ENCODE measurements at places on chromosomes 6 and 20.

DNA sequence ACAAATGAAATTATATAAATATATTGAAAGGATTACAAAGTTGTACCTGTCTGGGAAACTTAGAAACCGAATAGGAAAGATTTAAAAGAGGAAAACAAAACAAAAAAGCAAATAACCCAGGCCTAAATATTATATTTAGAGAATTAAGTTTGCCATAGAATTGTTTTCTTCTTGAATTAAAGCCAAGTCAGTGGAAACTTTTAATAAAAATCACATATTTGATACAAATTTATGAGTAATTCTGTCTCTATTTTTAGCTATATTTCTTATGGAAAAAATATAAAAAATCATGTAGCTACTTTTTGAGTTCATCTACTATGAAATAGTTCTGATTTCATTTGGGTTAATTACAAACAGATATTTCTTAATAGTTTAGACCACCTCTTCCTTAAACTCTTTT, 470.2 kb upstream of the HSF2 start:
- no peak for DNase-seq

- DNase-seq, result no peak
These were observed 186.4 kb downstream of the LRFN2 start for GRCh38 chr6:40400738-40401137.

DNA sequence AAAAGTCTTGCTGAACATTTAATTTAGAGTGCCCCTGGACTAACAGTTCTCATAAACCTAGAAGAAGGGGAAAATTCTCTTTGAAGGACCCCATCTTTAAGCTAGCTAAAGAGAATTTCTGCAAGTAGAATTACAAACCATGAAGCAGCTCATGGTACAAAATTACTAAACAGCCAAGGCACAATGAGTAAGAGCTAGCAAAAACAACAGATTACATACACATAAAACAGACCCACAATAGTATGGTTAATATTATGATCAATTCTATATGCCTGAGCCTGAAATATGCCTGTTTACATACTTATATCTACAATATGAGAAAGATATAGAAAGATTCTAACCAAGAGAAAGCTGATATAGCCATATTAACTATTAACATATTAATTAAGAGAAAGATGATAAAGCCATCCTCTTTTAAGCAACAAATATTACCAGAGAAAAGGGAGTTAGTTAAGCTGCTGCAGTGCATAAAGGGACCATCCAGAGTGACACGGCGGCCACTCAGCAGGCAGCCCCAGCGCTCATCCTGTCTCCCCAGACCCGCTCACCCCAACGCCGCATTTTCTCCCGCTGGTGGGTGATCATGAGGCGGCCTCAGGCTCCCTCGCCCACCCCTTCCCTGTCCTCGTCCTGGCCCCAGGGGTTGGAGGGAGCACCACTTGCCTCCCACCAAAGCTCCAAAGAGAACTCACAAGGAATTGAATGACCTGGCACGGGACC, 98.4 kb upstream of the CARMIL1 start:
- DNase-seq, result no peak

DNA sequence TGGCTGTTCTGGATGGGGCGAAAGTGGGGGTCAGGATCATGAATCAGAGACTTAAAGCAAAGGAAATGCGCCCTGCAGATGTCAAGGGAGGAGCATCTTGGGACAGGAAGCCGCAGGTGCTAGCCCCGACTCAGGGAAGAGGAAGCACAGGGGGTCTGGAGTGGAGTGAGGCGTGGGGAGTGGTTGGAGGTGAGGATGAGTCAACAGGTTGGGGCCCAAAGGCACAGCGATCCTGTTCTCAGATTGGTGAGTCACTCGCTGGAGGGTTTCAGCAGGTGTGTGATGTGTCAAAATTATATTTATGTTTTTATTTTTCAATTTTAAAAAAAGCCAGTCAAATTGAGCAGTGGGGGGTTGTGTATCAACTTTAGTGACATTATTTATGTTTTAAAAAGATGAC, 19.0 kb downstream of the PACSIN1 start:
- DNase-seq, result no peak

DNA sequence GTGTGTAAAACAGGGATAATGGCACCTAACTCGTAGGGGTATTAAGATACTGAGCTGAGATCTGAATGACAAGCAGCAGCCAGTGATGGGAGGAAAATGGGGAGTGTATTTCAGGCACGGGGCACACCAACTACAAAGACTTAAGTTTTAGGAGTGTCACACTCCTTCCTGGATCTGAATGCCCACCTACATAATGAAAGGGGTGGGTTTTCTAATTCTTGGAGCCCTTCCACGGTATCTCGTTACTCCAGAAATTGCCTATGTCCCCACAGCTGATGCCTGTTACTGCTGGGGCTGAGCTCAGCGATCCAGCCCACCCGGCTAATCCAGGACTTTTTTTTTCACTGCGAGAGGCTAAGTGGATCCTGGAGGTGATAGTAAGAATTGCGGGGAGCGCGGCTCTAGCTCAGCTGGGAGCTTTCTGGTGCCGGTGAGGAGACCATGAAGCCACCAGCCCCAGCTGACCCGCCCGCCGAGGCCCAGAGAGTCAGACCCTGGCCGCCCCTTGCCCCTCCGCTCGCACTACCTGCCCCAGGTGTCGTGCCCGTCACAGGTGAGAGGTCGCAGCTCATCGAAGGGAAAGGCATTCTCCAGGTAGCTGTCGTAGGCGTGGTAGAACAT, 727 bp downstream of the EDEM2 start:
- DNase-seq, result peak; percentile 59

DNA sequence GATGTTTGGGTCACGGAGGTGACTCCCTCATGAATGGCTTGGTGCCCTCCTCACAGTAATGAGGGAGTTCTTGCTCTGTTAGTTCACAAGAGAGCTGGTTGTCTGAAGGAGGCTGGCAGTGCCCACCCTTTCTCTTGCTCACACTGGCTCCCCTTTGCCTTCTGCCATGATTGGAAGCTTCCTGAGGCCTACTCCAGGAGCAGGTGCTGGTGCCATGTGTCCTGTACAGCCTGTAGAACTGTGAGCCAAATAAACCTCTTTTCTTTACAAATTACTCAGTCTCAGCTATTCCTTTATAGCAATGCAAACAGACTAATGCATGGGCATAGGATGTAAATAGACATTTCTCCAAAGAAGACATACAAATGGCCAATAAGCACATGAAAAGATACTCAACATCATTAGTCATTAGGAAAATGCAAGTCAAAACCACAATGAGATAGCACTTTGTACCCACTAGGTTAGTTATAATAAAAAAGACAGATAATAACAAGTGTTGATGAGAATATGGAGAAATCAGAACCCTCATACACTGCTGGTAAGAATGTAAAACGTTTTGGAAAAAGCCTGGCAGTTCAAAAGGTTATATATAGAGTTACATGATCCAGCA, 17.7 kb downstream of the C20orf203 start:
- DNase-seq, result no peak

DNA sequence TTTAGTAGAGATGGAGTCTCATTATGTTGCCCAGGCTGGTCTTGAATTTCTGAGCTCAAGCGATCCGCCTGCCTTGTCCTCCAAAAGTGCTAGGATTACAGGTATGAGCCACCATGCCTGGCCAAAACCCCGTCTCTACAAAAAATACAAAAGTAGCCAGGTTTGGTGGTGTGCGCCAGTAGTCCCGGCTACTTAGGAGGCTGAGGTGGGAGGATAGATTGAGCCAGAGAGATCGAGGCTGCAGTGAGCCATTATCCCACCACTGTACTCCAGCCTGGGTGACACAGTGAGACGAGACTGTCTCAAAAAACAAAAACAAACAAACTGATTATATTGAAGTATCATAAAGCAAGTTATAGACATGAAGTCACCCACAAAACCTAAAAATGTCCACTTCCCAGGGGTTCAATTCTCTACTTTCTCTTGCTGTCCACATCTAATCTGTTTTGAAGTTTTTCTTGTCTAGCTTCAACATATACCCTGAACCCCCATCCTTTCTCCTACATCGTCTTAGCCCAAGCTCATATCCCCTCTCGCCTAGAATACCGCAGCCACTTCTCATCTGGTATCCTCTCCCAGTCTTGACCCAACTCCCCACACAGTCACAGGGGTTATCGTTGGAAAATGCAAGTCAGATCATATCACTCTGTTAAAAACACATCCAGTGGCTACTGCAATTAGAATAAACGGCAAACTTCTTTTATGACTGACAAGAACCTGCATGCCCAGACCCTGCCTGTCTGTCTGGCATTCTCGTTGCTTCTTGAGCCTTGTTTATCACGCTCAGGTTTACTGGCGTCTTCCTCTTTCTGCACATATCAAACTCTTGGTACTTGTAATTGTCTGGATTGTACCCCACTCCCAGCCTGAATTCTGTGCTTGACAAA, 20.1 kb upstream of the NCOA3 start:
- DNase-seq, result no peak

GRCh38 chr20:11553603-11554002, 364.1 kb upstream of the BTBD3 start:
- peak; percentile 25 for DNase-seq

DNA sequence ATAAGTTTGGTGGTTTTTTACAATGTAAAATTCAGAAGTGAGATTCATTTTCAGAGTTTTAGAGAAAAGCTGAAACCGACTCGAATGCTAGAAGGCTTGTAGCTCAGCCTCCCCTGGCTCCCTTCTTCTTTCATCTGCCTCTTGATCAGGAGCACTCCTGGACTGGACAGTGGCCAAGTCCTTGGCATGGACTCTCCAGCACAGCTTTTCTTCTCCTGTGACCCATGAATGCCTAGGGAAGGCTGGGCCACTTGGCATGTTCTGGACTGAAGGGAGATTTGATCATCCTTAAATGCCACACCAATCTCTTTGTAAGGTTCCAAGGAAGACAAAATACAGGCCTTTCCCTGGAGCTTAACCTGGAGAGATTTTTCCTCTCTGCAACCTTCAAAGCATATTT, 384.0 kb upstream of the SASH1 start:
- DNase-seq, result no peak

DNA sequence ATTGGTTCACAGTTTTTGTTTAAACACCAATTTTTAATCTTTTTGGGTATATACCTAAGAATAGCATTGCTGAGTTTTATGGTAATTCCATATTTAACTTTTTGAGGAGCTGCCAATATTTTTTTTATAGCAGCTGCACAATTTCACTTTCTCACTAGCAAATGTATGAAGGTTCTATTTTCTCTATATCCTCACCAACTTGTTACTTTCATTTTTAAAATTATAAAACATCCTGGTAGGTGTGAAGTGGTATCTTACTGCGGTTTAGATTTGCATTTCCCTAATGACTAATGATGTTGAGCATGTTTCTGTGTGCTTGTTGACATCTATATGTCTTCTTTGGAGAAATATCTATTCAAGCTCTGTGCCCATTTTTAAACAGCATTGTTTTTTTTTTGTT, 452.1 kb downstream of the GRIK2 start:
- no peak for DNase-seq

DNA sequence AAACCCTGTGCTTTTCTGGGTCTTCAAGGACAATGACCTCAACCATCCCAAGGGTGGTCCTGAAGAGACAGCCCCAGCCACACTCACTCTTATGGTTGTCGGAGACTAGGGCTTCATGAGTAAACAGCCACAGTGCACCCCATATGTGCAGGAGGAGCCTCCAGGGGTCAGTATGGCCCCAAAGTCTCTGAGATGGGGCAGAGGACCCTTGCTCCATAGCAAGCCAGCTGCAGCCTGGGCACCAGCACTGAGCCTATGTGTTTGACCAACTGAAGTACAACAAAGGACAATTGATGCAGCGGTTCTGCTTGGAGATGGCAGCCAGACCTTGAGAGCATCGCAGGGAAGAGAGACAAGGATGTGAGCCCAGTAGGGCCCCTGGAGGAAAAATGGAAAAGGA, 112.2 kb downstream of the LRFN2 start:
- DNase-seq, result no peak

DNA sequence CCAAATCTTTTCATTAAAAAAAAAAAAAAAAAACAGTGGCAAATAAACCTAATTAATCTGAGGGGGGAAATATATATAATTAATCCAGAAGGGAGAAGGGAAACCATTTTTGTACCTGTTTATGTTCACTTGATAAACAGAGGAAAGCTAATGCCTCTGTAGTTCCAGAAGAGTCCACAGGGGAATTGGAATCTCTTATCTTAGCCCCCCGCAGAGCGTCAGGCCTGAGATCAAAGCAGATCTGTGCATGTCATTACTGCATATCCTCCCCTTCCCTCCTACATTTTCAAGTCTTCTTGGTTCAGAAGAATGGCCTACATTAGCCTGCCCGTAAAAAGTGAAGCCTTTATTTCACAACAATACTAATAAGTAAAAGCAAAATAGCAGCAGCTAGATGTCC, 157.2 kb downstream of the PTPRT start:
- no peak for DNase-seq

- DNase-seq, result peak; percentile 47
These were observed 234.2 kb upstream of the ECI2 start for GRCh38 chr6:4369616-4370015.

GRCh38 chr6:164200071-164200470, 785.6 kb downstream of the QKI start:
- DNase-seq, result peak; percentile 11

GRCh38 chr6:7624796-7625710, 35.1 kb downstream of the SNRNP48 start:
- DNase-seq, result no peak

DNA sequence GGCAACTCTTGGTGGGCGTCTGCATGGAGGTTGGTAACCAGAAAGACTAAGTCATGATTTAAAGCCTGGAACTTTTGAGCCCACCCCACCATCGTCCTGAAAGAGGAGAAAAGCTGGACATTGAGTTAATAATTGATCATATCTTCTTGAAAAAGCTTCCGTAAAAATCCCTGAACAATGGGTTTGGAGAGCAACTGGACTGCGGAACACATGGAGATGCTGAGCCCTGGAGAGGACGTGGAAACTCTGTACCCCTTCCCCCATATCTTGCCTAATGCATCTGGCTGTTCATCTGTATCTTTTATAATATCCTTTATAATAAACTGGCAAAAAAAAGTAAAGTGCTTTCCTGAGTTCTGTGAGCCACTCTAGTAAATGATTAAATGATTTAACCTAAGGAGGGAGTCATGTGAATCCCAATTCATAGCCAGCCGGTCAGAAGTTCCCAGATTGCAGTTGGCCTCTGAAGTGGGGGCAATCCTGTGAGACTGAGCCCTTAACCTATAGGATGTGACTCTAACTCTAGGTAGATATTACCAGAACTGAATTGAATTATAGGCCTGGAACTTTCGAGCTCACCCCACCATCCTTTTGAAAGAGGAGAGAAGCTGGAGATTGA, 26.5 kb upstream of the LGSN start:
- DNase-seq, result no peak

GRCh38 chr6:166008441-166009369, 158.9 kb downstream of the TBXT start:
- peak; percentile 46 for DNase-seq

GRCh38 chr20:48096212-48096875, 311.1 kb upstream of the SULF2 start:
- DNase-seq, result no peak

Data from GM03348 (cell line).